ENCODE measurements at places on chromosomes 1 and 21.

DNA sequence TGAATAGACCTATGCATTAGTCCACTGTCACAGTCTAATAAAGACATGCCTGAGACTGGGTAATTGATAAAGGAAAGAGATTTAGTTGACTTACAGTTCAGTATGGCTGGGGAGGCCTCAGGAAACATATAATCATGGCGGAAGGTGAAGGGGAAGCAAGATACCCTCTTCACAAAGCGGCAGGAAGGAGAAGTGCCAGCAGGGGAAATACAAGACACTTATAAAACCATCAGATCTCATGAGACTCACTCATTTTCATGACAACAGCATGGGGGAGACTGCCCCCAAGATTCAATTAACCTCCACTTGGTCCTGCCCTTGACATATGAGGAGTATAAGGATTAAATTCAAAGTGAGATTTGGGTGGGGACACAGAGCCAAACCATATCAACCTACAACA lies 59.4 kb downstream of the CAPN9 start:
- ATAC-seq: no peak

GRCh38 chr21:38839328-38840286 lies 33.9 kb downstream of the ETS2 start:
- peak; percentile 85 for ATAC-seq

GRCh38 chr1:152756872-152757271 lies 953 bp upstream of the KPRP start:
- no peak for ATAC-seq

DNA sequence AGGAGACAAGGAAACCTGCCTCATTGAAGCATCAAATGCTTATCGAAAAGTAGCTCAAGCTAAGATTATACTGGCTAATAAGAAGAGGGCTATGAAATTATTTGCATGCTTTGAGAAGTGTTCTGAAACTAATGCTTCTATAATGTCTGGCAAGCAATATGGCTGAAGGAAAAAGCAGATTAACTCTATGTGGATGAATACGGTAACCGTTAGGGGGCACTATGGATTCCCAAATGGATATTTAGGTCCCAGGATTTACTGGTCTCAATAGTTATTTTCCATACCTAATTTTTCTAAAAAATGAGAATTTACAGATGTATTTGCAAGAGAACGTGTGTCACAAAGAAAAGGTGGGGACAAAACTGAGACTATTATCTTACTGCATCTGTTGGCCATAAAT lies 34.6 kb upstream of the RRP15 start:
- no peak for ATAC-seq

DNA sequence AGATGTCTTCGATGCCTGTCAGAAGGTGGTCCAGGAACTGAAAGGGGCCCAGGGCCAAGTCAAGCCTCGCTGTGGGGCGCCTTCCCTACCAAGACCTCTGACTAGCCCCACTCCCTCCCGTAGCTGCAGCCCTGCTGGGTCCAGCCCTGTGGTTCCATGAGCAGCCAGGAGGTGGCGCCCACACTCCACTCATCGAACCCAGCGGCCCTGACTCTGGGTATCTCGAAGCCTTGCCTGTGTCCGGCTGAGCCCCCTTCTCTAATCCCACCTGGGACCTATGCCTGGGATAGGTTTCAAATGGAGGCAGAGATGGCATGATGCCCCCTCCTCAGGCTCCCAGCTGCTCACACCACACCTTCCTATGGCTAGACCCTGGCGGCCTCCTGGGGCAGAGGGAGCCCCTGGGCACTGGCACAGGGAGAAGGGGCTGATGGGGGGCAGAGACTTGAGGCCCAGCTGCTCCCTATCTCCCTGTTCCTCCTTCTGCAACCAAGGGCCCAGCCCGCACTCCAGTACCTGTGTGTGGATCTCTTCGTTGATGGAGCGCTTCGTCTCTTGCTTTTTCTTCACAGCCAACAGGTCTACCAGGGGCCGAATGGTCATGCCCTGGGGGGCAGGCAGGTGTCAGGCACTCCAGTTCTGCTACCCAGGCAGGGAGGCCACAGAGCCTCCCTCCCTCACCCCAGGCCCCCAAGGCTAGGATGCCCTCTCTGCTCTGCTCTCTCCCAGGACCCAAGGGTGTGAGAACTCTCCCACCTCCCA lies 52.0 kb downstream of the SLC9A1 start:
- peak; percentile 34 for ATAC-seq

- no peak for ATAC-seq
These were observed 18.9 kb downstream of the LACTBL1 start for GRCh38 chr1:22953740-22954141.

DNA sequence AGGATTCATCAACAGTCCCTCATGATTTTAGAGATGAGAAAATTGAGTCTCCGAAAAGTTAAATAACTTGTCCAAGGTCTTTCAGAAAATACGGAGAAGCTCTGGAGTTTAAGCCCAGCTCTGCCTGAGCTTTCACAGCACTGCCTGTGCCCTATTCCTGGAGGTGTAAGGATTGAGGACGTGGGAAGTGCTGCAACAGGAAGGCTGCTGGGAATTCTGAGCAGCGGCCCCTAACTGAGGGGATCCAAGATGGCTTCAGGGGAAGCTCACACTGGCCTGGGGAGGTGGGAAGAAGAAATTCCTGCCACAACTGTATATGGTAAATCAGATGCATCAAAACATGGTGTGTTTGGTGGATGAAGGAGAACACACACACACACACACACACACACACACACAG lies 45.3 kb upstream of the BCL9 start:
- no peak for ATAC-seq

All from activated T-helper 17 cell treated with anti-CD3 and anti-CD28 coated beads, Interleukin-2, amount 50 U/mL, for 72 hours (primary cell).